ENCODE measurements at places on chromosomes 7 and 10. TPM values are rescaled to one million over a fixed set of nuclear protein-coding genes. Genes with fewer than 3 reads are reported as not detected.

DNA sequence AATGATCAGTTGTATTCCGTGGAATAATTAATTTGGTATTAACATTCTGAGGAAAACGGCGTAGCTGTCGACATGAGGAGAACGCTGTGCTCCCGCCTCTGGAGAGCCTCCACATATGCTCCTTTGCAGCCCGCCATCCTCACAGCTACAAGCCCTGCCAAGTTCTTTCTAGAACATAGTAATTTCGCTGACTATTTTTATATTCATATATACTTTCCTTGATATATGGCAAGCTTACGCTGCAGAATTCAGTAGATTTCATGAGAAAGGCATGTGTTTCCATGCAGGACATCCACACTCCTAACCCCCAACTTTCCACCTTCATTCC, 45.2 kb downstream of the TBXAS1 start:
- H3K36me3 ChIP-seq = peaks cover 12% of the 10 kb centered on the region
- no peak overlapping the region for H3K4me3 ChIP-seq
- no peak for DNase-seq
- no peak overlapping the region for H3K27ac ChIP-seq

- DNase-seq = no peak
- H3K27ac ChIP-seq = no peak overlapping the region
- peaks cover 4% of the 10 kb centered on the region for H3K27me3 ChIP-seq
- H3K4me3 ChIP-seq = no peak overlapping the region
- H3K36me3 ChIP-seq = no peaks in the 10 kb centered on the region
Observed at GRCh38 chr10:1608851-1609647, 128.3 kb downstream of the ADARB2 start.

GRCh38 chr7:50734246-50734645, 48.5 kb downstream of the GRB10 start:
- no peak overlapping the region for H3K27ac ChIP-seq
- H3K4me1 ChIP-seq = peaks cover under 1% of the 10 kb centered on the region
- no peak overlapping the region for H3K4me3 ChIP-seq
- H3K27me3 ChIP-seq = no peaks in the 10 kb centered on the region
- no peak for DNase-seq

DNA sequence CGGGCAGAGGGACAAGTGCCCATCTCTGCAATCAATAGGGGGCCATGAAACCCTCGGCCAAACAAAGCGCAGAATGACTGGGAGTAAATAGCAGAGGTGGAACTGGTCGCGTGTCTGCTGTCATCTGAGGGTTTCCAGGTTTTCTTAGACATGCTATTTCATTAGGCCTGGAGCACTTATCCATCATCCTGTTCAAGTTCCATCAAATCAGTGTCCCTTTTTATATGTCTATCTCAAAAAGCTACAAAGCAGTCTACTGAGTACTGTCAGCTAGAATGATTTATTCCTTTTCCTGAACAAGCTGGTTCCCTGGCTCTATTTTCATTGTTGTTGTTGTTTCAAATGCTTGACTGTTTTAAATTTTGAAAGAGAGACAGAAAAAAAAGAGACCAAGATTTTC, 590.5 kb downstream of the PARD3 start:
- H3K27ac ChIP-seq = no peak overlapping the region
- H3K36me3 ChIP-seq = no peaks in the 10 kb centered on the region
- H3K27me3 ChIP-seq = no peaks in the 10 kb centered on the region
- no peak overlapping the region for H3K4me3 ChIP-seq
- DNase-seq = no peak
- peaks cover 12% of the 10 kb centered on the region for H3K4me1 ChIP-seq

DNA sequence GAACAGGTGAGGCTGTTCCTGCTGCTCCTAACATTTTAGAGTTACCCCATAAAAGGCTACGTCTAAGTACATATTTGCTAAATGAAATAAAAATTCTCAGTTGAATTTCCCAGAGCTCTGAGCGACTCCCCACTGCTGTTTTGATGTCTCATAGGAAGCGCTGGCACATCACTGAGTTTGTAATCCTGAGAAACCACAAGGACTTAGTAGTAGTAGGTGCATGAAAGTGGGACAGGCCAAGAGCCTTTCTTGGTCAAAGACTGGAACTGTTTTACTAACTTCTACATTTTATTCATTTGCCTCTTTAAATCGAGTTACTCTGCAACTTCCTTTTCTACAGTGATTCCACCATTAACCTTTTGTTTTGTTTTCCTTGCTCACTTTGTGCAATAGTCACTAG, 85.9 kb downstream of the XPNPEP1 start:
- H3K27me3 ChIP-seq = no peaks in the 10 kb centered on the region
- H3K27ac ChIP-seq = no peak overlapping the region
- no peaks in the 10 kb centered on the region for H3K36me3 ChIP-seq
- H3K4me1 ChIP-seq = no peaks in the 10 kb centered on the region

GRCh38 chr10:7525314-7526016, 114.6 kb upstream of the SFMBT2 start:
- no peak overlapping the region for H3K4me3 ChIP-seq
- peaks cover 5% of the 10 kb centered on the region for H3K4me1 ChIP-seq
- H3K27me3 ChIP-seq = no peaks in the 10 kb centered on the region
- no peaks in the 10 kb centered on the region for H3K36me3 ChIP-seq
- H3K27ac ChIP-seq = no peak overlapping the region

DNA sequence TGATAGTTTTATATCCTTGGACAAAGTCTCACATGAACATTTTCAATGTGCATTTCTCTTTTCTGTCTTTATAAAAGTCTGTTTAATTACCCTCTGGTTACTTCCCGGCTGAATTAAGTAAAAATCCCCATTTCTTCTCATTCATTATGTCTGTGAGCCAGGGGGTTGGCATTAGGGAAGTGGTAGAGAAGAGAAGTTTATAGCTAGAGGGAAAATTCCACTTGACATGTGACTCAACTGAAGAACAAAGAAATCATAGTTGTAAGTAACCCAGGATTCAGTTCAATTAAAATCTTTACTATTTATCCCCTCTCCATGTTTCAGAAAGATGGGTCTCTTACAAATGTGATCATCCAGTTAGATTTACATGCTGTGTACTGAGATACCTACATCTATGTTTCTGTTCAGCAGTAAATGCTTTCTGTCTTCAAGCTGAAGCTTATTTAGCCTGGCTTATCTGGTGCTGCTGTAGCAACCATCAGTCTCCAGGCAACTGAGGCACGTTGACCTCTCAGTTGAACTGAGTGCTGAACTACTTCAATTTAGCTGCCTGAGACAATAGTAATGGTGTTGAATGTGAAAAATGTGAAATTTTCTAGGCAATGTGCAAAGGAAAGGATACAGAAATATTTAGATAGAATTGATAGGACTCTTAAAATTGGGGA, 181.6 kb downstream of the MLLT10 start:
- no peak for DNase-seq
- no peak overlapping the region for H3K4me3 ChIP-seq
- H3K27ac ChIP-seq = no peak overlapping the region
- no peaks in the 10 kb centered on the region for H3K27me3 ChIP-seq
- no peaks in the 10 kb centered on the region for H3K4me1 ChIP-seq

- no peaks in the 10 kb centered on the region for H3K27me3 ChIP-seq
- no peaks in the 10 kb centered on the region for H3K36me3 ChIP-seq
- no peak for DNase-seq
- no peak overlapping the region for H3K4me3 ChIP-seq
Observed at GRCh38 chr7:94094298-94094697, 90.1 kb upstream of the BET1 start.

DNA sequence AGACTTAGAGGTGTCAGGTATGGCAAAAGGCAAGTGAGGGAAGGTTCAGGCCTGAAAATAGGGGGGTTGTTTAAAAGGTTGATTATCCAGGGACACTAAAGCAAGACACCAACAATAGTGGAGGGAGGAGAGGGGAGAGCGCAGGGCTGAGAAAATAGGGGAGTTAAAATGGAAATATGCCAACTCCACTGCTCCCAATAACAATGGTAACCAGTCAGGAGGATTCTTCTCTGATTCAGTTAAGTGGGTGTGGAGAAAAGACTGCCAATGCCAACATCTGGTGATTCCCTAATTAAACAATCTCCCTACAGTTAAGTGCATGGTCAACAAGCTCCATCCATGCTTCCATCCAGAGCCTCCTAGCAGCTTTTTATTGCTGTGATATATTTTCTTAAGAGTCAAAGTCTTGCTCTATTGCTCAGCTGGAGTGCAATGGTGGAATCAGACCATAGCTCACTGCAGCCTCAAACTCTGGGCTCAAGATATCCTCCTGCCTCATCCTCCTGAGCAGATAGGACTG, 183.3 kb downstream of the JAZF1 start:
- no peak overlapping the region for H3K4me3 ChIP-seq
- H3K36me3 ChIP-seq = no peaks in the 10 kb centered on the region
- H3K27ac ChIP-seq = no peak overlapping the region
- H3K4me1 ChIP-seq = no peaks in the 10 kb centered on the region
- H3K27me3 ChIP-seq = no peaks in the 10 kb centered on the region

DNA sequence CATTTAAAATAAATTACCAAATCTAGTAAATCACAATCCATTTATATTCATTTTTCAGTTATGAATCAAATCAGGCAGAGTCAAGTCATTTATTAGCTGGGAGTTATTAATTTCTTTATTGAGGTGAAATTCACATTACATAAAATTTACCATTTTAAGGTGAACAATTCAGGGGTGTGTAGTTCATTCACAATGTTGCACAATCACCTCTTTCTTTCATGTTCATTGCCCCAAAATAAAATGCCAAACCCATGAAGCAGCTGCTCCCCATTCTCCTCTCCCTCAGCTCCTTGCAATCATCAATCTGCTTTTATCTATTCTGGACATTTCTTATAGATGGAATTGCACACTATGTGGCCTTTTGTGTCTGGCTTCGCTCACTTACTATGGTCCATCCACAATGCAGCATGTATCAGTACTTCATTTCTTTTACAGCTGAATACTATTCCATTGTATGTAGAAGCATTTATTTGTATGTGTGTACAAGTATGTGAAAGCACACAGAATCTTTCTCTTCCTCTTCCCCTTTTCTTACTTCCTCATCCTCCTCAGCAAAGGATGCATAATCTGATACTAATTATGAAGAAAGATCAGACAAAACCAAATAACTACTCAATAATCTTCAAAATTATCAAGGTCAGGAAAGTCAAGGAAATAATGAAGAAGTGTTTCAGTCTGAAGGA, 60.6 kb downstream of the LMBR1 start:
- DNase-seq = no peak
- no peak overlapping the region for H3K27ac ChIP-seq
- no peaks in the 10 kb centered on the region for H3K4me1 ChIP-seq
- no peaks in the 10 kb centered on the region for H3K27me3 ChIP-seq
- no peak overlapping the region for H3K4me3 ChIP-seq

DNA sequence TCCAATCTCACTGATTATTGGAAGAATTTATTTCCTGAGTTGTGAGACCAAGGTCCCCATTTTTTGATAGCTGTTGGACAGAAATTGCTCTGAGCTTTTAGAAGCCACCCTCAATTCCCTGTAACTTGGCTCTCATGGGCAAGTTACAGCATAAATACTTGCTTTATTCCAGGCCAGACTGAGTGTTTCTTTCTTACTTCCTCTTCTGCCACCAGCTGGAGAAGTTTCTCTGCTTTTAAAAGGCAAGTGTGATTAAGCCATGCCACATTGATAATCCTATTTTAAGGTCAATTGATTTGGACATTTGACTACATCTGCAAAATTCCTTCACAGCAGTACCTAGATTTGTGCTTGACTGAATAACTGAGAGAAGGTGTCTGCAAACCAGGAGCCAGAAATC, 14.1 kb upstream of the TAS2R41 start:
- DNase-seq = no peak
- no peaks in the 10 kb centered on the region for H3K27me3 ChIP-seq
- H3K4me1 ChIP-seq = no peaks in the 10 kb centered on the region
- H3K4me3 ChIP-seq = no peak overlapping the region
- no peaks in the 10 kb centered on the region for H3K36me3 ChIP-seq

DNA sequence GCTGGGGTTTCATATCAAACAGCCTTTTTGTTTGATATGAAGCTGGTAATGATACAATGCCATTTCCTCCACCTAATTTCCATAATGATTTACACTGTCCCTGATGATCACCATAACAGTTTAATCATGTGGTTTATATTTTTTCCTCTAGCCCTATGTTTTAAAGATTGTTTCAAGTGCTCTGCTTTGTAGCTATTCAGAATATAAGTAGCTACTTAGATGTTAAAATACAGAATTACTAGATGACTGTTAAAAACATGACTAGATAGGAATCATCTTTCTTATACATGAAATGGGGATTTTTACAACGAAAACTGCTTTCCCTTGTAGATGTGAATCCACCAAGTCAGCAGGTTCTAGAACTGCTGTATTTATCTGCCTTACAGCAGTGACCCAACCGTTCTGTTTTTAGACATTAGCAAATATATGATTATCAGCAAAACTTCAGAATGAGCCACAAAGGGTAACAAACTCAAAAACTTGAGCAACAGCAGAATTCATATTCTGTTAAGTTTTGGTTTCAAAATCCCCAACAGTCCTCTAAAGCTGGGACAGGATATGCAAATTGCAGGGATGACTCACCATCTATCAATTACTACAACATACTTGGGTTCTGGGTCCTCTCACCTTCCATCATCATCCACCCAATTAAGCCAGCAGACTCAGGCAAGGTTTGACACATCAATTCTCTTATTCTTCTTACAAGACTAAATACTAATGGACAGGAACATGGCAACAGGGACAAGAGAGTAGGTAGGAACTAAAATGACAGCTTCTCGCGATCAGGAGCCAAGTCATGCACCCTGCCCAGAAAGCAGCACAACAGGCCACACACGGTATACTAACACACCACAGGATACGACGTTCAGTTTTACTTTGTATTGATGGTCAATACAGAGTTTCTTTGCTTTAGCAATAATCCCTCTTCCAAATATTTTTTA, 83.9 kb downstream of the PIP4K2A start:
- no peak overlapping the region for H3K27ac ChIP-seq
- no peak for DNase-seq
- peaks cover 22% of the 10 kb centered on the region for H3K4me1 ChIP-seq
- no peak overlapping the region for H3K4me3 ChIP-seq
- H3K36me3 ChIP-seq = no peaks in the 10 kb centered on the region

UTF1 gene
- not detected for total RNA-seq

GPR141 gene
- 5.1 TPM for total RNA-seq
